Stimulated activated CD4-positive, alpha-beta T cell treated with anti-CD3 and anti-CD28 coated beads, Interleukin-2, amount 100 ng/mL, for 24 hours (primary cell): ENCODE measurements at places on chromosomes 12 and 14.

DNA sequence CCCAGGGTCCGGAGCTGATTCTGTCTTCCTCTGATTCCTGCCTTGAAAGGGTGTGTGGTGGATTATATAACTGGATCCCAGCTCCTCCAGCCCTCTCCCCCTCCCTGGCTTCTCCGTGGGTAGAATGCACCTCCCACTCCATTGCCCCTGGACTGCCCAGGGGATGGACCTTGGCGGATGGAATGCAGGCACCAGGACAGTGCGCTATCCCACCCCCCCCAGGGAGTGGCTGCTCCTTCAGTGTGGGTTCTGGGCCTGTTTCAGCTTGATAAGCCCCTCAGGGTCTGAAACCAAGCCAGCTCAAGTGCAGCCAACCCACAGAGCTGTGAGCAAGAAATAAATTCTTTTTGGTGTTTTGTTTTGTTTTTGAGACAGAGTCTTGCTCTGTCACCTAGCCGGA lies 112.4 kb upstream of the TMEM132D start:
- DNase-seq, result no peak

GRCh38 chr14:63737582-63738006 lies 9.7 kb upstream of the SGPP1 start:
- no peak for DNase-seq

DNA sequence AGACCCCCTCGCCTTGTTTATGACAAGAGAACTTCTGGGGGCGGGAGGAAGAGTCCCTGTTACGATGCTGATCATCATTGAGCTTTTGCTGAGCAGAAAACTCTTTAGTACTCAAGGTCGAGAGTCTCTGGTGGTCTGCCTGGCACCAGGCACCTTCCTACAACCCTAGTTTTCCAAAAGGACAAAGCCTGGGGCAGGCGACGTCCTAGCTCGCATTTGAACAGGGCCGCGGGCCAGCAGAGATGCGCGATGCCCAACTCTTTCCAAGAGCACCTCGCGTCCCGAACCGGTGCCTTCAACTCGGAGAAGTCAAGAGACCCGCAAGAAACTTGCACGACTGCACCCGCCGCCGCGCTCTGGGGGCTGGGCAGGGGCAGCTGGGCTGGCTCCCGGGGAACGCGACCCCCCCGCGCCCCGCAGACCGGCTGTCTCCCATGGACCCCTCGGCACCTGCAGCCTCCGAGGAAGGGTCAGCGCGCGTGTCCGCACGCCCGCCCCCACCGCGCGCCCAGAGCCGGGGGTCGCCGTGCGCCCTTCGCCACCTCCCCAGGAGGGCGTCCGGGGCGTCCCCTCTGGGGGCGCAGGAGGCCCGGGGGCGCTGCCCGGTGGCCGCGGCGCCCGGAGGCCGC lies 377 bp upstream of the BCL7A start:
- DNase-seq, result no peak

- DNase-seq, result no peak
Observed at GRCh38 chr12:99567072-99567471, 80.5 kb upstream of the GARIN6 start.

GRCh38 chr12:65140738-65141137 lies 19.6 kb upstream of the WIF1 start:
- no peak for DNase-seq

DNA sequence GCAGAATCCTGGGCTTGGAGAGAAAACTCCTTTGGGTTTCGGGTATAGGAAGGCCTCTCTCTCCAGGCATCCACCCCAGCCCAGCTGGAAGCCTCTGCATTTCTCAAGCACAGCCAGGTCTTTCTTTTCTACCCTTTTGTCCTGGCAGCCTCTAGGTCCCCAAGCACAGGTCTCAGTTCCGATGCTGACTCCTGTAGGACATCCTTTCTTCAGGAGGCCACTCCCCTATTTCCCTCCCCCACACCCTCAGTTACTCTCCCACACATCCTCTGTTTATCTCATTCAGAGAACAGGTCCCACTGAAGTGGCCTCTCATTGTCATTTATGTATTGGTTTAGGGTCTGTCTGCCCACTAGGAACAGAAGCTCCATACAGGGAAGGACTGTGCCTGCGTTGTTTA lies 352.6 kb downstream of the VRK1 start:
- no peak for DNase-seq

- DNase-seq, result no peak
Observed at GRCh38 chr12:132379576-132379975, 50.2 kb upstream of the GALNT9 start.

DNA sequence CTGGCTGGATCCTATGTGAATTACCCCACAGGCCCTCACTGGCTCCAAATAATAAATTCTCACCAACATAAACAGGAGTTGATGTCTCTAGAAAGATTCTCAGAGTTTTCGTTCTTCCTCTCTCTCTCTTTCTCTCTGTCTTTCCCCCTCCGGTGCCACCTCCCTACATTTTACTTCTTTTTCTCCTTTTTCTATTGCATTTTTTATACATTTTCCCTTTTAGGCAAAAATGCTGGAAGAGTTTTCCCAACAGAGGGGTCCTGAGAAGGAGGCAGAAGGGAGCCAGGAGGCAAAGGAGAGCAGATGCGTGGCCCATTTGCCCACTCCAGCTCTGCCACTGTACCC lies 826 bp upstream of the HOXC6 start:
- no peak for DNase-seq

GRCh38 chr12:49346659-49347310 lies at the start of gene DNAJC22:
TSS of gene DNAJC22 (plus strand) at chr12:49346888. CDS start at chr12:49348873, 1,985 bp downstream.
- peak; percentile 41 for DNase-seq

- DNase-seq, result no peak
Observed at GRCh38 chr14:81669308-81669707, 135.7 kb upstream of the SEL1L start.

DNA sequence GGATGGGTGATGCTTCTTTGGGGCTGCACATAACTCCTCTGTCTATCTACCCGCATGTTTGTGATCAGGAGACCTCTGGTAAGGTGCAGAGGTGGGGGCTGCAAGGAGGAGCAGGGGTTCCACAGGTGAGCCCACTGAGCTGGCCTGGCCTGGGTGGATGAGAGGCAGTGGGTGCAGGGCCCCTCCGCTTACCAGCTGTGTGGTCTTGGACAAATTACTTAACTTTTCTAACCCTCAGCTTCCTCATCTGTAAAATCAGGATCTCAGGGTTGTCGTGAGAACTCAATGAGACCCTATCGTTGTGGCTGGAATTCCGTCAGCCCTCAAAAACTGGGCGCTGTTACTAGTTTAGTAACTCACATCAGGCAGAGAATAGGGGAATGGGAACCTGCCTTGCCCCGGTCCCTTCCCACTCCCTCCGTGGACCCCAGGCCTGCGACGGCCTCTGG lies 7.5 kb downstream of the PTPN6 start:
- no peak for DNase-seq

- DNase-seq, result no peak
Observed at GRCh38 chr12:31118347-31119191, 44.9 kb downstream of the DDX11 start.

- DNase-seq, result no peak
Observed at GRCh38 chr12:30959110-30959710, 32.7 kb downstream of the TSPAN11 start.

DNA sequence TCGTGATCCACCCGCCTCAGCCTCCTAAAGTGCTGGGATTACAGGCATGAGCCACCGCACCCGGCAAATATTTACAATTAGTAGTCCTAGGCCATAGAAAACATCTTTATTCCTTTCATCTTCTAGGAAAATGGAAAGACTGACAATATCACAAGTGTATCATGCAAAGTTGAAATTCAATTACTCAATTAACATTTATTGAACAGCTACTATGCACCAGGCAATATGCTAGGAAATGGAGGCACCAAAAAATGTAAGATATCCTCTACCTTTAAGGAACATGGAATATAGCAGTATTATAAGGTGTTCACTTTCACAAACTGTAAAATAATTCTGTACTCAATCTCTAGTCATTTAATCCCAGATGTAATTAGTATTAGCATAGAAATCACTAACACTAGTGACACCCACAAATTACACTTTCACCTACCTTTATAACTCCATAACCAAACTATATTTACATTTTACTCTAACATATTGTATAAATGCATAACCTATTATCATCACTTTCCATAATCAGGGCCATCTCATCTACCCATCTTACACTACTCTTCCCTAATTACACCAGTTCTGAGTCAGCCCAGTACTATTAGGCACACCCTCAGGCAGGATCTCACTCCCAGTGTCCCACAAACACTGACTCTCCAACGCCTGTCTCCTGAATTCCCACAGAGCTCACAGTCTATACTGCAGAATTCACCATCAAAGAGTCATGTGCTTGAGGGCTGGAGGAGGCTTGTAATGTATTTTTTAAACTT lies 10.4 kb downstream of the CORO1C start:
- no peak for DNase-seq

- no peak for DNase-seq
Observed at GRCh38 chr12:57343703-57344378, 87.0 kb downstream of the R3HDM2 start.

DNA sequence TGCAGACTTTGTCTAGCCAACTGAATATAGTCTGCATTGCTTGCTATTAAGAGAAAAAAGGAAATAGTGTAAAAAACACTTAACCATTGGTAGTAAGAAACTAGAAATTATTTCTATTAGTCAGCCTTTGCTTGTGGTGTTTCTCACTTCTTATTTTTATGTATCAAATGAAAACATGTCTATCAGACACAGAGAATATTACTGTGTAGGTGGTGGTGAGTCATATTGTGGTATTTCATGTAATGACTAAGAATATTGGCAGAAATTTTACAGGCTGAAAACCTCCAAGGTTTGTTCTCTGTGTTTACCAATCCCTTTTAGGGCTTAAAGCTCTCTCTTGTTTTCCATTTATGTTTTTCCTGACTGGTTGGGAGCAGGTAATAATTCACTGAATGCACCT lies 87.2 kb downstream of the DAAM1 start:
- DNase-seq, result no peak

DNA sequence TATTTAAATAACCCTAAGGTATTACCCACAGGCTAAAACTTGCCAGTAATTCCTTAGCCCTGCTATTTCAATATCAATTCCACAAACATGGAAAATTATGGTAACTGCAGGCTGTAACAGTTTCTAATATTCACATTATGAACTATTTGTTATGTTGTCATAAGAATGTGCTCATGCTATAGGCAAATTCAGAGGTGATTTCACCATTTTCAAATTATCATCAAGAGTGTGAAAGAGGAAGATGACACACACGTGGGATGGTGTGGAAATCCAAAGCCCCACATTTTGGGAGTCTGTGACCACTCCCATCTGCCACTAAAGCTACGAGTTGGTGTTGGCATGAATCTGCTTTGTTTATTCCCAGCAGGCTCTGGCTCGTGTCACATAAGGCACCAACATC lies 5.9 kb upstream of the MYO1A start:
- DNase-seq, result no peak

DNA sequence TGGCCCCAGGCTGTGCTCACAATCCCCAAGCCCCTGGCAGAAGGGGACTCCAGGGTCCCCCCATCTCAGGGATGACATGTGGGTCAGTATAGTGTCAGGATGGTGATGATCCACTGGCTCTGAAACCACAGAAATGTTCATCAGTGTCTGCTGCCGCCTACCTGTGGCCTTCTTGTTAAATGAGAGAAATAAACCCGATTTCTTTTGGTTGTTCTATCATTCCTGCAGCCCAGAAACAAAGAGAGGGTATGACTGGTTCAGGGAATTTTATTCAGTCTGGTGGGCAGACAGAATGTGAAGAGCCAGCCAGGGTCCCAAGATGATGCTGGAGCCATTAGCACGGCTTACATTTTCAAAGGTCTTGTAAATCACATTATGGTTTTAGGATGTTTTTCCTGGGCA lies 86.6 kb downstream of the CRADD start:
- no peak for DNase-seq
